ENCODE measurements at places on chromosomes 13 and 19. TPM values are rescaled to one million over a fixed set of nuclear protein-coding genes. Genes with fewer than 3 reads are reported as not detected.

Gene HCST
- total RNA-seq, result 2.3 TPM

Gene PROSER1
- total RNA-seq, result 14.2 TPM

Gene KCNN1
- 0.38 TPM for total RNA-seq

Gene RAVER1
- total RNA-seq, result 11.1 TPM

Gene KRTDAP
- not detected for total RNA-seq

Gene TNNI3
- total RNA-seq, result 7,701 TPM

Gene APOC4
- total RNA-seq, result not detected

Gene HSPB6
- total RNA-seq, result 899 TPM

Gene CEACAM19
- total RNA-seq, result 2.2 TPM

Gene FCHO1
- total RNA-seq, result 0.71 TPM

Gene KLK4
- total RNA-seq, result not detected

Gene TMPRSS9
- not detected for total RNA-seq

Gene FAM216B
- 0.99 TPM for total RNA-seq

Gene ADAMTSL5
- 36.8 TPM for total RNA-seq

Gene ZNF724
- 1.9 TPM for total RNA-seq

Gene ELAVL3
- total RNA-seq, result 0.66 TPM

Gene PRSS57
- total RNA-seq, result not detected

Gene PDX1
- not detected for total RNA-seq

Gene C1QTNF9
- 3.0 TPM for total RNA-seq

Gene ATXN8OS
- total RNA-seq, result not detected

Gene ZNF14
- 3.7 TPM for total RNA-seq

Gene SYNGR4
- not detected for total RNA-seq

Gene CGB7
- total RNA-seq, result not detected

Gene ZNF541
- 0.99 TPM for total RNA-seq

Gene ANGPTL8
- total RNA-seq, result not detected

Gene CDX2
- not detected for total RNA-seq

Gene C13orf46
- 0.33 TPM for total RNA-seq

Gene RGL3
- 9.2 TPM for total RNA-seq

Gene PBX4
- total RNA-seq, result not detected

Gene RAB3A
- total RNA-seq, result 37.4 TPM

Gene OSCAR
- total RNA-seq, result 0.33 TPM

Gene FGF21
- total RNA-seq, result not detected

Gene NTF4
- total RNA-seq, result not detected

All from left ventricle myocardium inferior (tissue), 1 donor.